ENCODE measurements at places on chromosomes 5 and 9.

DNA sequence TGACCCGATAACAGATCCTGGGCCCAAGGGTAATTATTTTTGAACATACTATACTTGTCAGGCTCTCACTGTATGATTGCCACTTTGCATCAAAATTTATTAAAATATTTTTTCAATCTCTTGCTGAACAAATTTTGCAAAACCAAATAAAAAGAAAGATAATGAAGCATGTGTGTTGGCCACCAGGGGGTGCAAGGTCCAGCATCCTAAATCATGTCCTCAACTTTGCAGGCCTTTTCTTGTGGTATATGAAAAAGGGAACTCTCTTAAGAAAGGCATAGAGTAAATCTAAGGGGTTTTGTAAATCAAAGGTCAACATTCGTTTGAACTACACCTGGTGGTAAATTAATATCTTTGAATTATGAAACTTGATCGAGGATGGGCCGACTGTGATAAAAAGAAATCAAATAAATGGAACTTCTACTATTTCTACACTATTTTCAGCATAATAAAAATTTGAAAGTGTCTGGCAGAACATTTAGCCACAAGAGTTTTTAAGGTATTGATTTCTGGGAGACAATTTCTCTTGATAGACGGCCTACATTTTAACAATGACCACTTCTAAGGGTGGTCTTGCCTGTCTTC, 676.5 kb downstream of the DMRTA1 start:
- DNase-seq = no peak

- peak; percentile 85 for DNase-seq
Observed at GRCh38 chr9:116549061-116549664, 137.9 kb upstream of the TRIM32 start.

- DNase-seq = peak; percentile 77
Observed at GRCh38 chr5:157516626-157517325, 56.8 kb downstream of the NIPAL4 start.

GRCh38 chr5:23385036-23385435, 122.4 kb upstream of the PRDM9 start:
- no peak for DNase-seq

DNA sequence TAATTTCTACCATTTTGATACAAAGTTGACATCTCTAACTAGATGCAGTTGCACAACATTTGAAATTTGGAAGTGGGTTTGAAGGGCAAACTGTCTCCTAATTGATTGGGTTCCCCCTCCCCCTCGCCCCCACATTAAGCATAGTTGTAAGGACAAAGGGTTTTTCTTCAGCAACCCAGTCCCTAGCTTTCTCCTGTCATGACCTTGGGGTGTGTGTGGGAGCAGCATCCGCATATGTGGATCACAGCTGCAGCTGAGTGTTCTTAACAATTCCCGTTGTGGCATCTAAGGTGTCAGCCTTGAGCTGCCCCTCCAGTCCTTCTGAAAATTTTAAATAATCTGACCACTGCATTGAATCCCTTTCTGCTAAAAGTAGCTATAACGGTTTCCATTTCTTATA, 141.3 kb upstream of the CDH10 start:
- DNase-seq = no peak

Data from AG04449 (cell line).